Central memory CD8-positive, alpha-beta T cell (primary cell): ENCODE measurements at places on chromosomes 5 and 9.

GRCh38 chr9:106980551-106981101 lies 117.7 kb downstream of the ZNF462 start:
- no peak for DNase-seq

DNA sequence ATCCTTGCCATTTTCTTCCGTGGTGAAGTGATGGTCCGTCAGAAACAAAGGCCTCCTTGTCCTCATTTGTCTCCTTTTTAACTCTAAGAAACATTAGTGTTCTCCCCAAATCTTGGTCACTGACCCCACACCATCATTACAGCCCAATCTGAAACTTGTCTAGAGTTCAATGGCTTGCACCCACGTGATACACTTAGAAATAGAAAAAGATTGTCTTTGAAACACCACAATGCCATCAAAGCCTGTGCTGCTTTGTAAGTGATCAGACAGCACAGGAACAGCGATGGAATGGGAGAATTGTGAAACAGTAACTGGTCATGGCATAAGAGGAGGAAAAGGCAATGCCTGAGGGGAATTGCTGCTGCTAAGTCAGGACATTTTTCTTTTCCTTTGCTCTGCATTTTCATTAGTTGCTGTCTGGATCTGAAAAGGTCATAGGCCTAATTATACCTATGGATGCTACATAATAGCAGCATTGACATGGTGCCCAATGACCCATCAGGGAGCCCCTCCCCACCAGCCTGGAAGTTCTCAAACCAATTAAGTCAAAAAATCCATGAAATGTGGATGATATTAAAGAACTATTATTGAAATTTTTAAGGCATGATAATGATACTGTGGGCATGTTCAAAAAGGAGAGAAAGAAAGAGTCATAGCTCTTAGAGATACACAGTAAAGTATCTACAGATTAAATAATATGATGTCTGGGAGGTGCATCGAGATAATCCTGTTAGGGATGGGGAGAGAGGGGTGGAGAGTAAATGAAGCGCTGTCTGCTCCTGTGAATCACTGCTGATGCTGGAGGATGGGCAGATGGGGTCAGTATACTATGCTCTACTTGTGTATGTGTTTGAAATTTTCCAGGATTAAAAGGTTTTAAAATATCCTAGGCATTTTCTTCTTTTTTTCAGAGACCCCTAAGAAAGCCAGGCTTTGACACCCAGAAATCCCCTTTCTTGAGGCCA lies 83.6 kb downstream of the ENC1 start:
- DNase-seq = no peak

DNA sequence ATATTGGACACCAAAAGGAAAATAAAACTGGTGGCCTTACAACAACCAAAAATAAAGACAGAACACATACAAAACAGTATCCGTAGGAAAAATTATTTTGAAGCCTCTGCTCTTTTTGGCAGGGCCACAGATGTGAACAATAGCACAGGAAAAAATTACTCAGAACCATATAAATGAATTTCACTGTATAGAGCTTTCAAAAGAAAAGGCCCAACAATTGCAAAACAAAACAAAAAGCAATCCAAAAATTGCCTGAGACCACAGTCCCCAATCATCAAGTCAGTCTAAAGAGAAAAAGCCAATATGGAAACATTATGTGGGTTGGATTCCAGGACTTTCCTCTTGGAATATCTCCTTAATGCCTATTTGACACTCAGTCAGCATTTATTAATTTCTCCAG lies 243.8 kb downstream of the CEMIP2 start:
- no peak for DNase-seq

GRCh38 chr9:89544279-89544661 lies 46.4 kb upstream of the SEMA4D start:
- no peak for DNase-seq

DNA sequence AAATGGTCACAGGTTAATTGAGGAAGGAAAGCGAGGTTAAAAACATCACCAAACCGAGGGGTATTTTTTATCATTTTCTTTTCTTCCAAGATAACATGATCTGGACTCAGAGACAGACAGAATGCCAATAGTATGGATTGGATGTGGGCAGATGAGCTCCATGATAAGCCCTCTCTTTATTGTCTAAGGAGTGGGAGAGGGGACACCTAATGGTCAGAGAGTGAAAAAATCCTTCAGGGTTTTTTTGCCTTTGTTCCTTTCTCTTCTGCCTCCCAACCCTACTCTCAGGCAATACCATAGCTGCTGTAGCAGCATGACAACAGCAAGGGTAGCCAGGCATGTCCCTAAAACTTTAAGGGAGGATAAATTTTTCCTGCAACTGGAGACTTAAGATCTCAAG lies 94.7 kb downstream of the DIRAS2 start:
- DNase-seq = no peak

- no peak for DNase-seq
These were observed 710 bp upstream of the PIP5KL1 start for GRCh38 chr9:127931092-127931881.

- peak; percentile 97 for DNase-seq
These were observed 87.3 kb upstream of the TNFAIP8 start for GRCh38 chr5:119268387-119269060.

- no peak for DNase-seq
These were observed 117.2 kb downstream of the TSSK1B start for GRCh38 chr5:113317636-113318035.

DNA sequence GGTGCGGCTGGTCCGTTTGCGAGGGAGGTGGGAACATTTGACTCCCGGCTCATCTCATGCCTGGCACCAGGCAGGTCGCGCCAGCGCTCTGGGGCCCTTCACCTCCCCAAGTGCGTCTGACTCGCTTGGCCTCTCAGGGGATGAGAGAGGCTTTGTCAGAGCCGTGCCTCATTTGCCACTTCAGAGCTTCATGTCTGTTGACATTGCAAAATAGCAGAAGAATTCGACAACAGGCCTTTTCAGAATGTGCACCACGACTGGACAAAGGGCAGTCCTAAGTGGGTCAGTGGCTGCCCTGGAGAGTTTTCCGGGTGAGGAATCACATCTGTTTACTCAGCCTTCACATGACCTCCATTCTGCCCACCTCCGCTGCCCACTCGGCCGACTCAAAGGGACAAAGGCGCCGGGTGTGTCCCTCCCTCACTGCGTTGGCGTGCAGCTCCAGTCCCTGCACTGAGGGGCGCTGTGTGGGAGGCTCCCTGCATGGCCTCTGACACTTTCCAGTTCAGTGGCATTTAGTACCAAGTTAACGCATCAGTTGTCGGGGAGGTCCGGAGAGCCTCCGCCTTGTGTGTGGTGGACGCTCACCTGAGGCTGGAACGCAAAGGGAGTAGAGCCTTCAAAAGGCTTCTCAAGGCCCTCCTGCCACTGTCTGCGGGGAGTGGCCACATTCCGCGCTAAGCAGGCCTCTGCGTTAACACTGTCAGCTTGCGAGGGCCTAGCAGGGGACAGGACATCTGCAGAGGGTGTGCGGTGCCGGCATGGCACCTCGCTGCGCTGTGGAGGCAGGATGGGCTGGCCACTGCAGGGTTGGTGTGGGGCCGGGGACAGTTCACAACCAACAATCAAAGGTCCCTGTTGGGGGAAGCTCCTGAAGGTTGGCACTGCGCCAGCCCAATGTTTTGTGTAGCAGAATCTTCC lies 171.5 kb downstream of the NXNL2 start:
- DNase-seq = no peak

GRCh38 chr9:893843-894420 lies 52.4 kb downstream of the DMRT1 start:
- DNase-seq = peak; percentile 22

GRCh38 chr5:170614720-170615119 lies 110.9 kb downstream of the KCNIP1 start:
- no peak for DNase-seq
